Fibroblast of the aortic adventitia (primary cell): ENCODE measurements at places on chromosomes 5 and 9.

DNA sequence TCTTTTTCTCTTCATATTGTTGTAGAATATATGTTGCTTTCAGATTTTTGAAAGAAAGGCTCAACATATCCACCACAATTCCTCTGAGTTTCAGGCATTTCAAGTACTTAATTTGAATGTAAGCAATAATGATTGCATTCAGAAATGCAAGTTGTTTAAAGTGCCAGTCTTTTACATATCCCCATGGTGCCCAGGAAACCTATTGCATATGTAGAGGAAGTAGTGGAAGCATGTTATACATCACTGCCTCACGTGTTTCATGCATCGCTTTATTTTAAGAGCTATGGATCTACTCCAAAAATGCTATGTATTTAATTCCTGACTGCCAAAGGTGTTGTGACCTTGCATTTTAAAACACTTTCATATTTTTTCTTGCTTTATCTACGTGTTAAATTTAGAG is 28.1 kb downstream of the CPEB4 start:
- DNase-seq, result no peak

GRCh38 chr9:98962181-98962560 is 18.5 kb downstream of the COL15A1 start:
- peak; percentile 64 for DNase-seq

DNA sequence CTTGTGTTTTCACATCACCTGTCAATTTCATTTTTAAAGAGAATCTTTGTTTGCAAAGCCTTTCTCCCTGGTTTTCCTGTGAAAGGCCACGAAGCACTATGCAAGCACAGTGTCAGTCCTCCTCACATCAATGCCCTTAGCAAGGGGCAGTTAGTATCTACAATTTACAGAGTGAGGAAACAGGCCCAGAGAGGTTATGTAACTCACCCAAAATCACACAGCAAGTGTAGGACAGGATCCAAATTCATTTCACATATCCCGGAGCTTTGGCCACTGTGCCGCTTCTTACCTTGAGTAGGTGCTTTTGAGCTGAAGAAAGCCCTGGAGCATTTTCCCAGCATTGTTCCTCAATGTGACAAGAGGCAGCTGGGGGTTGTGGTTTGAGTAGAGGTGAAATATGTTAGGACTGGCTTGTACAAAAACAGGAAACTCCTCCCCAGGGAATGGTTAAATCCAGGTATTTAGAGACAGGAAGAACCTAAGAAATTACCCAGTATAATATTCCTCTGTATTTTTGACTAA is 283.8 kb downstream of the NTRK2 start:
- no peak for DNase-seq

DNA sequence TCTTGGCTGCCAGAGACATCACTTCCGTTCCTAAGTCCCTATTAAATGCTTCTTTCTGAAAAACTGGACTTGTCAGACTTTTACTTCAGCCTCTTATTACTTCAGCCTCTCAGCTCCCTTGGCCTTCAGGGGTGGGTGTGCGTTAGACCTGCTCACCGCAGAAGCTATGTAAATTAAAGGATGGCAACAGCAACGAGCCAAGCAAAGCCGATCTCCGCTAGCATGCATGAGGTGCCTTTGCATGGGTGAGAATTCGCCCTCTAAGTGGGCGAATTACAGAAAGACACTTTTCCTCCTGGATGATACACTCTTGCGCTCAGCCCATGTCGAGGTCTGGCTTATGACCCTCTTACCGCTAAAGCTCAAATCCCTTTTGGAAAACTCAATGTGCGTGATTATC is 10.9 kb upstream of the IL3 start:
- DNase-seq, result no peak

DNA sequence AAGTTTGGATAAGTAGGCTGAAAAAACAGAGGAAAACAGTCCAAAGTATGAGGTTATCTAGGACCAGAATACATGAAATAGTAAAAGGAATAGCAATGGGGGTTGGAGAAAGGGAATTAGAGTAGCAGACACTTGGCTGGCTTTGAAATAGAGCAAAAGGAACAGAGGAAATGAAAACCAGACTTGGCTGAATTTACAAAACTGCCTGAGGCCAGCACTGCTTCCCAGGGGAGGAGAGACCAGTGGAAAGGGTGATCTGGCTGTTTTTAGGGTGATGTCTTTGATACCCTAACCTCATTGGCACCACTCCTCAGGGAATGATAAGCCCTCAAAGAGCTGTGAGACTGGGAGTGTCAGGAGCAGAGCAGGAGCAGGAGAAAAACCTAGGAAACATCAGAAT is 413.4 kb upstream of the SLC30A5 start:
- DNase-seq, result peak; percentile 59

DNA sequence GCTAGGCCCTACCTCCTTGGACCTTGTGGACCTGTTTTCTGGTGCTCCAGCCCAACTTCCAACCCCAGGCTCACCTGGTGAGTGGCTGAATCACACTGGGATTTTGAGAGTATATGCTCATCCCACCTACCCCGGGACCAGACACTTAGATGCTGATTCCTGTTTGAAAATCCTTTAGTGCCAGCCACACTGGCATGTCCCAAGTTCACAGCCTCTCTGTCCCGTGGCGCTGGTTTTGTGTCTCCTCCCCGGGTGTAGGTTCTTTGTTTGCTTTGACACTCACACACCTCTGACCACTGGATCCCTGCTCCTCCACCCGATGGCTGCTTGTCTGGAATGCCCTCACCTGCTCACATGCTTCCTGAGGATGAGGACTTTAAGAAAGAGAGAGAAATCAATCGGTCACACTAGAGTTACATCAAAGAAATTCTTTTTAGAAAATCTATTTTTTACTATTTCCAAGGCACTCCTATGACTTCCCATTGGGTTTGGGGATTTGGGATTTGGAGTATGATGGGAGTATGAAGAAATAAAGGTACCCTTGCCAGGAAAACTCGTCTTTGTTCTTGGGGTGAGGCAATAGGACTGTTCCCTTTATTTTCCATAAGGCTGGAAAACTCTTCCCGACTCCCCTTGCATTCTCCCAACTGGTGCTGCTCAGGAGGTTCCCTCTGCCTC is 7.3 kb upstream of the SLC25A48 start:
- DNase-seq, result no peak

- no peak for DNase-seq
These were observed 12.6 kb downstream of the ZNF462 start for GRCh38 chr9:106875529-106875928.

- DNase-seq, result no peak
These were observed 389.2 kb upstream of the FTMT start for GRCh38 chr5:121462441-121462840.

DNA sequence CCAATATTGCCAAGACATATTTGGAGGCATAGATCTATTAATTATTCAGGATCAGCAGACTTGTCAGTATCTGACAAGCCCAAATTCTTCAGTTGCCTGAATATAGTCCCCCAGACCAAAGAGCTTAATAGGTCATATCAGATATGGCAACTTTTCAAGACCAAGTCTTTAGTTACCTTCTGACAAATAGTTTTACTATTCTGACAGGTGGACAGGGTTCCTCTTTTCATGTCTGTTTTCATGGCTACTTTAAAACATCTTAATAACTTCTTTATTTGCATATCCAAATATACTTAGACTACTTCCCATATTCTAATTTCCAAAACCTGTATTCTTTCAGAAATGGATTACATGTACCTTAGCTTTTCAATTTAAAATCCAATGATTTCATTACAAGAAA is 65.4 kb downstream of the AUH start:
- DNase-seq, result no peak

- no peak for DNase-seq
These were observed 82.5 kb downstream of the NFIB start for GRCh38 chr9:14231196-14231990.

GRCh38 chr5:133026664-133027153 is 360 bp upstream of the ZCCHC10 start:
- DNase-seq, result no peak

DNA sequence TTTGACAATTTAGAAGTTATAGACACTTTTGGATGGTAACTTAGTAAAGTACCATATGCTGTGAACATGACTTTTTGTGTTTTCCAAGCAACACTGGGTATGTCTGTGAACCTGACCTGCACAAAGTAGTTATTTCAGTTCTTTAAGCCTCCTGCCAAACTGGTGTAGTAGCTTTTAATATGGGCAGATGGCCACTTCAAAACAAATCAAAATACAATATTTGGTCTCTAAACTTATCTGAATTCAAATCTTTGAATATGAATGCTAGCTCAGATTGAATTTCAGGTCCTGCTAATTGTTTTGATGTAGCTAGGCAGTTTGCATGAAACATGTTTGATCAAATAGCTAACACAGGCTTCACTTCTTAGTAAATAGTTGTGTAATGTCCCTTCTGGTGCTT is 1176.7 kb upstream of the CDH9 start:
- no peak for DNase-seq

DNA sequence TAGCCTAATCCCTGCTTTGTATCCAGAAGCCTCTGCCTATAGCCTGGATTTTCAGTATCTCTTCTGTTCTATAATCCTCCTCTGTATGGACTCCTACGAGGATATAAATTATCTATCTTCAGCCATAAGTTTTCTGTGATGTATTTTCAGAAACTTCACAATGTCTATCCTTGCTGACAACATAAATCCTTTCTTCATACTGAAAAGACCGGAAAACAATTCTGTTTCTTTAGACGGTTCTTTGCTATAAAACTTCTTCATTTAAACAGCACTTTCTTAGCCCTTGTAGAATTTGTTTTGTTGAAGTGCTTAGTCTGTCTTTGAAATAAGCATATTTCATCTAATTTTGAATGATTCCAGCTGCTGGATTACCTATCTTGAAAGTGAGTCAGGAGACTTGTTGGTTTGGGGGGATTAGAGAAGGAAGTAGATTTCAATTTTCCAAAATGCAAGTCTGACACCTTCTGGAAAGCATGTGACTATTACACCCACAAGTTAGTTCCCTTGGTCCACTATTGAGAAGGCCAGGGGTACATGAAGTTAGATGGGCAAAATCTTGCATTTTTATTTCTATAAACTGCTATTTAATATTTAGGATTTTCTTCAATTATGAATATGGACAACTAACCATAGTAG is 96.3 kb upstream of the RANBP3L start:
- peak; percentile 79 for DNase-seq

DNA sequence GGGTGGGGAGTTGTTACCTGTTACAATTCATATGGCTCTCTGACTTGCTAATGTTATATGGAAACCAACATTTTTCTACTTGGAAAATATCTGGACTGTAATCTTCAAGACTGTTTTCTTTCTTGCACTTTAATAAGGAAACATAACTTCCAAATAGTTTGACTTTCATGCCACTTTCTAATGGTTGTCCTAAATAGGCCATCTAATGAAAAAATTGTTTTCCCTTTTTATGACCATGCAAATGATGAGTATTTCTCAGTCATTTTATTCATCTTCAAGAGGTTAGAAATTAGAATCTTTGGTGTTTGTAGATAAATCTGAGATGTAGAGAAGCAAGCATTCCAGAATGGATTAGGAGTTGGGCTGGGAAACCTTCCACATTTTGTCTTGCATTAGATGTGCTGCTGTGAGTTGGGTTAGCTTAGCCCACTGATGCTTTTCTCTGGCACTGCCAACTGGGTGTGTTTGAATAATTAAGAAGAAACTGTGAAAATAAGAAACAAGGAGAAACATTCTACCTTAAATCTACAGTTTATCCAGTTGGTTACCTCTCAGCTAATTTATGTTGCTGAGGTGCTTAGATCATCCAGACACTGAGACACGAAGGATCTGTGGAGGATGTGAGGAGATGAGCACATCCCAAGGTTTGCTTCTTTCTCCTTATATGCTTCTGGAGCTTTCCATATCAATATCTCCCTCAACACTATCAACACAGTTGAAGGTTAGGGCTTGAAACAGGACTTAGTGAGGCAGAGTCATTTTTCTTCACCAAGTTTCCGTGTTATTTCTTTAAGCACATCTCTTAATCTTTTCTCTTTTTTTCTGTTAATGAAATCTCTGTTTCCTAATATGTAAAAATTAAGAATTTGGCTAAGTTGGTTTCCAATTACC is 2.7 kb downstream of the RASGRF2 start:
- no peak for DNase-seq

- no peak for DNase-seq
These were observed 63.5 kb downstream of the OTULIN start for GRCh38 chr5:14727928-14728458.

- peak; percentile 19 for DNase-seq
These were observed 82.8 kb upstream of the TLE1 start for GRCh38 chr9:81772144-81772543.

GRCh38 chr9:11871852-11872251 is 821.3 kb upstream of the TYRP1 start:
- no peak for DNase-seq

DNA sequence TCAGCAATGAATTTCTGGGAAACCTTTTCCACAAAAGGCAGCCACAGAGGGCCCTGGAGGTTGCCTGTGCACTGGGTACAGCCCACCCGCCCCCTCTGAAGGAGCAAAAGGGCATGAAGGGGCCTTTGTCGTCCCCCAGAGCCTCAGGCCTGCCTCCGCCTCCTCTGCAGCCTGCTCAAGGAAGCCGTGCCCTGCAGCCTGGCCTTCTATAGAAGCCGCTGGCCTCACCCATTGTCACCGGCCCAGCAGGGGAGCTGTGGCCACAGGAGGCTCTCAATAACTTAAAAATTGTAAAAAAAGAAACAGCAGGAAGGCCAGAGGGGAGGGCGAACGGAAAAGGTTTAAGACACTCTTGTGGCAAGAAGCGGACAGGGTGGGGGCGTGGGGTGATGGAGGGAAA is 213.3 kb downstream of the IRX2 start:
- no peak for DNase-seq

DNA sequence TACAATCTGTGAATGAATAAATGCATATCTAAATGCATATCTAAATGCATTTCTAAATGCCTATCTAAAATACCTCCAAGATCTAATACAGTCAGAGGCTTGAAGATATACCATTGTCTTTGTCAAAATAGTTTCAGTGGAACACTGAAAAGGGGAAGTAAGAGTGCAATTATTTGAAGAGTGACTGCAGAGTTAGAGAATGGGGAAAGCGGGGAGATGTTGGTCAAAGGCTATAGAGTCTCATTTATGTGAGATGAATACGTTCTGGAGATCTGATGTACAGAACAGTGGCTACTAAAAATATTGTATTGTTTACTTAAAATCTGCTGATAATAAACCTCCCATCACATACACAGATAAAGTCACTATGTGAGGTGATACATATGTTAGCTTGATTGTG is 1126.2 kb upstream of the CDH9 start:
- no peak for DNase-seq

GRCh38 chr5:134543820-134544614 is 18.5 kb downstream of the JADE2 start:
- DNase-seq, result no peak
